ENCODE measurements at places on chromosomes 3 and 15.

DNA sequence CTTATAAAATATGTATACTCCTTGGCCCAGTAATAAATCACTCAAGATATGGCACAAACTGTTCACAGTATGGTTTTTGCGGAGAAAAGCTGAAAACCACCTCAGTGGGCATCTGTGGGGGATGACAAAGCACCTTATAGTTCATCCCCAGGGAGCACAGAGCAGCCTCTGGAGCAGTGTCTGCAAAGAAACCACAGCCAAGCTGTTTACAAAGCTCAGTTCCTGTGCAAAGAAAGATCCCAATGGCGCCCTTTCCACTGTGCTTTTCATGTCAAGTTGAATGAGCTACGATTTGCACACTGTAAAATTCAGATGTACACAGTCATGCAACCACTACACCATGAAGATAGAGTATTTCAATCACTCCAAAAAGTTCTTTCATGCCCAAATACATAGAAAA, 2.5 kb upstream of the EFCC1 start:
- no peak for DNase-seq

DNA sequence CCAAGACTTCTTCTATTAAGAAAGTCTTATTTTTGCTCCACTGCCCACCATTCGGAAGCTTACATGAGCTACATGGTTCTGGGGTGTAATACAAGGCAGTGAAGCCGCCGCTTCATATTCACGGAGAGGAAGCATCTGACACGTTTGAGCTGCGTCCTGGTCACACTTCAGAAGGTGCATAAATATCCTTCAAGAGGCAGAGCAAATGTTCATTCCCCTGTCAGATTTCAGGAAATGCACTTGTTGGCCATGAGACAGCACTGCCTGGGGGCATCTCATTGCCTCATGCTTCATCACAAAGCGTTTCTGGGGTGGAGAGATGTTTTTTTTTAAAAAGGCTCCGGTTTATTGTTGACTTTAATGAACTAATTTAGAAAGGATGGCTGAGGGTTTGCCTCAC, 119.9 kb downstream of the CADPS start:
- DNase-seq, result no peak

DNA sequence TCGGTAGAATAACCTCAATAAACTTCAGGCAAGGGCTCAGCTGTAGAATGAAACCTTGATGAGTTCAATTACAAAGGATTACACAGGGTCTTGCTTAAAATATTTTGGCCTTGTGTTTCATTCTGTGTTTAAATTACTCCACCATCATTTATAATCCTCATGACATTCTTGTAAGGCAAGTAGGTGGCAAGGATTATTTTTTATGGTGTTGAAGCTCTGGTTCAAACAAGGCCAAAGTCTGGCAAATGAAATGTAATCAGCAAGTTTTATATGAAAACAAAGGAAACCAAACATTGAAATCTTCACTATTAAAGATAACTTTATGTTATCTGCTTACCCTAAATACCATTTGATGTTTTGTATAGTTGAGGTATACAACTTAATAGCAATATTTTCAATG, 221.3 kb upstream of the HES1 start:
- DNase-seq, result no peak

DNA sequence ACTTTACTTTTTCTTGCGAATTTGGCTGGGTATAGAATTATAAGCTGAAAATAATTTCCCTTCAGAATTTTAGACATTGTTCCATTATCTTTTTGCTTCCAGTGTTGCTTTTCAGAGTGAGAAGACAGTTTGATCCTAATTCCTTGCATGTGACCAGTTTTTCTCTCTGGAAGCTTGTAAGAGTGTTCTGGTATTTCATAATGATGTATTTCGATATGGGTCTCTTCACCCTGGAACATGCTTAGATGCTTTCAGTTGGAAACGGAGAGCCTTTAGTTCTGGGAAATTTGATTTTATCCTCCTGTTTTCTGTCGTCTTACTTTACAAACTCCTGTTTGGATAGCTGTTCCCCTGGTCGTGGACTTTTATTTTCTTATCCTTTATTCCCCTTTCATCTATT, 13.9 kb downstream of the ALPK3 start:
- DNase-seq, result no peak

GRCh38 chr15:52673734-52674133, 5.5 kb downstream of the ATOSA start:
- DNase-seq, result no peak

GRCh38 chr15:39246523-39246922, 334.4 kb upstream of the THBS1 start:
- DNase-seq, result no peak

GRCh38 chr15:101480613-101481380, 8.7 kb downstream of the PCSK6 start:
- DNase-seq, result no peak

GRCh38 chr3:16841904-16842271, 42.9 kb upstream of the PLCL2 start:
- peak; percentile 46 for DNase-seq

GRCh38 chr3:26964836-26965235, 342.3 kb downstream of the LRRC3B start:
- no peak for DNase-seq

GRCh38 chr3:58482917-58483636, 8.8 kb upstream of the KCTD6 start:
- no peak for DNase-seq

Measured in pons (tissue), 1 donor.